ENCODE measurements at places on chromosomes 12 and 14.

- no peak for DNase-seq
Observed at GRCh38 chr14:87960013-87960787, 32.8 kb downstream of the GALC start.

- DNase-seq: no peak
Observed at GRCh38 chr14:90645842-90646443, 170.3 kb downstream of the TTC7B start.

GRCh38 chr12:94418517-94418916 is 41.1 kb downstream of the CEP83 start:
- DNase-seq: no peak

GRCh38 chr14:47526591-47527244 is 148.7 kb downstream of the MDGA2 start:
- DNase-seq: no peak

- peak; percentile 57 for DNase-seq
Observed at GRCh38 chr12:6462234-6462995, 8.1 kb downstream of the VAMP1 start.

DNA sequence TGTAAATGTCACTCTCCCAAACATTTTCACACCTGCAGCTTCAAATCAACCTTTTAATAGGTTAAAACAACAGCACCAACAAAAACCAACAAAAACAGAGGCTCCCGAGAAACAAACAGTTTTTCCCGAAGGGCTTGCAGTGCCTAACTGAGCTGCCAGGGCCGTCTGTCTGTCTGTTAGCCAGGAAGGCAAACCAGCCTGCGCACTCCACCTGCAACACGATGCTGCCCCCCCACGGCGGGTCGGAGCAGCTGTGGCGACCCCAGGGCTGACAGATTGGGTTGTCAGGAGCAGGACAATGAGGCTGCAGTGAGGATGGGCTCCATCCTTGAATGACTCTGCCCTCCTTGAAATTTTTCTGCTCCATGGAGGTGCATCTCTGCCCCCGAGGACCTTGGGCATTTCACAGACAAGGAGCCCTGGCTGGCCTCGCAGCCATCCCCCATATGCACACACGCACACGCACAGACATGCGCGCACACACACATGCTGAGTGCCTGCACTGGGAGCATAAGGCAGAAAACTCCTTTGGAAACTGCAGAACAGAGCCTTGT is 2.6 kb downstream of the RTL1 start:
- peak; percentile 43 for DNase-seq

- peak; percentile 56 for DNase-seq
Observed at GRCh38 chr12:128976120-128976738, 123.0 kb downstream of the GLT1D1 start.

DNA sequence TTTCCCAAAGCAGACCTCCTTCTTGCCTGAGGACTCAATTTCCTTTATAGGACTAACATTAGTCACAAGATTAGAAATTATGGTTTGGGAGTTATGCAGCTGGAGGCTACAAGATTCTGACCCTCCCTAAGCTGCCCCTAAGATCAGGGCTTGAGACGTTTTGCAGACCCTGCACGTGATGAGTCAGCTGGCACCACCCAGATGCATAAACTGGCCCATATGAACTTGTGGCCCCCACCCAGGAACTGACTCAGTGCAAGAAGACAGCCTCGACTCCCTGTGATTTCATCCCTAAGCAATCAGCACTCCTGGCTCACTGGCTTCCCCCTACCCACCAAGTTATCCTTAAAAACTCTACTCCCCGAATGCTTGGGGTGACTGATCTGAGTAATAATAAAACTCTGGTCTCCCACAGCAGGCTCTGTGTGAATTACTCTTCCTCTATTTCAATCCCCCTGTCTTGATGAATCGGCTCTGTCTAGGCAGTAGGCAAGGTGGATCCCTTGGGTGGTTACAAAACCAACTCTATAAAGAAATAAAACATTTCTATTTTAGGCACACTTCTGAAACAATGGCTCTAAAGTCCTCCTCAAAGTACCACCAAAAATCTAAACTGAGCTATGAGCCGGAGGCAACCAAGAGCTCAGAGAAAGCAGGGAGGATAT is 233.4 kb downstream of the TMEM132D start:
- DNase-seq: no peak

DNA sequence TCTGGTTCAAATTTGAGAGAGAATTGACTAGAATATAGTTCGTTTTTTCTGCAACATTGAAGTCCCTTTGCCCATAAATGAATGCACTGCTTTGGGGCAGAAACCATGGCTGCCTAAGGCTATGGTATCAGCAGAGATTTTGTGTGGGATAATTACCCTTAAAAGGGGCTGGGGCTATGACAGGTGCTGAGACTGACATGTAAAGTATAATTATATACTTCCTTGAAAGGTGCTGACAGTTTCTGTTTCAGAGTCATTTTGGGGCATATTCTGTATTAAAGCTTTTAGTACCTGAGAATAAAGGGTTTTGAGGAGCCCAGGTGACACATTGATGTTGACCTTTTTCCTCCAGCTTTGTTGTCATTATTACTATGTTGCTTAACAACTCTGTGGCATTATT is 150.3 kb upstream of the PTPRQ start:
- no peak for DNase-seq

GRCh38 chr12:85849344-85849743 is 13.1 kb upstream of the RASSF9 start:
- no peak for DNase-seq

- no peak for DNase-seq
Observed at GRCh38 chr14:78683981-78684380, 513.8 kb downstream of the NRXN3 start.

DNA sequence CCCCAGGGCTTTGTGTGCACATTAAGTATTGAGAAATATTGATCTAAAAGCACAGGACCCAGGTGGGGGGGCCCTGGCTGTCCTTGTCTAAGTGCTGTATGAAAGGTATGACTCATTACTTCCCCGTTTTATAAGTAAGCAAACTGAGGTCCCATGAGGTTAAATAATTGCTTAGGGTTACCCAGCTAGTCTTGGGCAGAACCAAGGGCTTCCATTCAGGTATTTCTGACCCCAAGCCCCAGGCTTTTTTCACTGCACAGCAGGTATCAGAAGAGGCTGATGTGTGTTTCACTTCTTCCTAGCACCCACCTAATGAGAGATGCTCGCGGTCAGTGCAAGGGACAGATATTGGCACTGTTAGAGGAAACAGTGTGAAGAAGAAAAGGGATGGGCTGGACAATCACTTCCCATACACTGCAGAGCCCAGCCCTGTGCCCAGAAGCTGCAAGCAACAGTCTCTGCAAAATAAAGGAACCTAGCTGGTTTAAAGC is 4.7 kb upstream of the TC2N start:
- DNase-seq: peak; percentile 55

DNA sequence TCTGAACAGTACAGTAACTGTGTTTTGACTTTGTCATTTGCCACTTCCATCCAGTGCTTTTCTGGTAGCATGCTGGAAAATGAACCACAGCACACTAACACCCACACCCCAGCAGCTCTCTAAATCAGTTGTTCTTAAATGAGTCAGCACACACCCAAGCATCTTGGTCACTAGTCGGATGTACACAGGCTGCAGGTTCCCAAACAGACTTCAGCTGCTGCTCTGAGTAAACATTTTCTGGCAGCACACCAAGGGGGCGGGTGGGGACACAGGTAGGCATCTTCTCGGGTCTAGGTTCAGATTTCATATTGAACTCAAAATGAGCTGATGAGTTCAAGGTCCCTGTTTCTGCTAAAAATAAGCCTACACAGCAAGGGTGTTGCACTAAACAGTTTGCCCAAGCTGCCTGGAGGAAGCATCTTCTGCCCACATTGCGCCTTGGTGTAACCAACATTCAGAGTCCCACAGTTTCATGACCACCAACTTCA is 39.8 kb downstream of the IFNG start:
- peak; percentile 84 for DNase-seq

DNA sequence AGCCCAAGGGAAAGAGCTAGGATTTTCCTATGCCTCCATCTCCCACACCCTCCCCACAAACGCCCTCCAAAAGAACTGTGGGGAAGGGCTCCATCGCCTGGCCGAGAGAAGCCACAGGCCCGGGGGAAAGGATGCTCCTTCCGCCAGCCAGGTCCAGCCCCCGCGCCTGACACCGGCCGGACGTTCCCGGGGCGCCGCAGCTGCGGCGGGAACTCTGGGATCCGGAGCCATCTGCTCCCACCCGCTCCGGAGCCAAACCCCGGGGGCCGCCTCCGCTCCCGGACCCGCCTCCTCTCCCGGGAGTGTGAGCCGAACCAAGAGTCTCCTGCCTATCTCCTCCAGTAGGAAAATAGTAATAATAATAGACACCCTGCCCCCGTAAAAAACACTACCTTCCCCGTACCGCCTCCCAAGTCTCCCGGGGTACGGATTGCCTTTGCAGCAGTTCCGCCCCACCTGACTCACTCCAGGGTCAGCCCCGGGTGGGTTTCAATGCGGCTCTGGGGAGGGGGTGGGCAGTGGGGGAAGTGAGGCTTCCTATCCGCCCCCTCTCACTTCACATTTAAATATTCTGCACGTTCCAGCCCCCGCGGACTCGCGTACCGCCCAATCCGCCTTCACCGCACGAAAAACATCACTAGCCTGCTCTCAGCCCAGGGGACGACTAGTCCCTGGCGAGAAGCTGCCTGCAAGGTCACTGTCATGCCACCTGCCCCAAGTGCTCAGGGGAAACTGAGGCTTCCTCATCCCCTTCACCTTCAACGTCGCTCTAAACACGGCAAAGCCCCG is 2.4 kb downstream of the AGAP2 start:
- DNase-seq: no peak

DNA sequence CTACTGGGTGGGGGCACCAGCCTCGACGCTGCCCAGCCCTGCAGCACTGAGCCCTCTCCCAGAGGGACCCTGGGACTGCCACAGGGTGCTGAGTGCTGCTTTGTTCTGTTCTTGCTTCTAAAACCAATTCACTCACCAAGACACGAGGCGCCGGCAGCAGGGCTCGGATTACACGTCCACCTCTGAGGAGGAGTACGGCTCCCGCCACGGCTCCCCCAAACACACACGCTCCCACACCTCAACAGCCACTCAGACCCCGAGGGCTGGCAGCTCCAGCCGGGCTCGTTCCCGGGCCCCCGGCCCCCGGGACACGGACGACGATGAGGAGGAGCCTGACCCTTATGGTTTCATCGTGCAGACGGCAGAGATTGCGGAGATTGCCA is 24.3 kb downstream of the CEP170B start:
- no peak for DNase-seq

DNA sequence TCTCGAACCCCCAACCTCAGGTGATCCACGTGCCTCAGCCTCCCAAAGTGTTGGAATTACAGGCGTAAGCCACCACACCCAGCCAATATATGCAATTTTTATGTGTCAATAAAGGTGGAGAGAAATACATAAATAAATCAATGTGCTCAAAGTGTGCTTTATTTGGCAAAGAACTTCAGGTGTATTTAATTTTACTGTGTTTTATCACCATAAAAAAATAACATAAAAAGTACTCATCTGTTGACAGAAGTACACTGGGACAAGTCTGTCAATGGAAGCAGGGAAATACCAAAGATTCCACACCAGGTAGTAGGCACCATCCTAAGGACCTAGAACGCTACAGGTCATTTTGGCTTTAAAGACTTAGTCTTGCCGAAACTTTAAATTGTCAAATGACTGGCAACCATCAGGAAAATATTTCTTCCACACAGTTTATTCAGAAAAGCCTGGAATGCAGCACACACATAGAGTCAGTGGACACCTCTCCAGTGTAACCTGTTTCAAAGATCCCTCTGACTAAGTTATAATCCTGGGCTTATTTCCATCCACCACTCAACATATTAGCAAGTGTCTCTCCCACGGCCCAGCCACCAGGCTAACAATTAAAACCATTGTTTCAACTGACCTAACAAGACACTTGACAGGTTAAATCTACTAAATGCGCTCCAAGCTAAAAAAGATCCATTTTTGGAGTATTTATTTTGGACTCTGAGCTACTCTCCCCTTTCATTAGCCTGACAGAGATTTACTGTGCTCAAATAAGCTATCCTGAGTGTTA is 4.2 kb downstream of the ERO1A start:
- DNase-seq: no peak

DNA sequence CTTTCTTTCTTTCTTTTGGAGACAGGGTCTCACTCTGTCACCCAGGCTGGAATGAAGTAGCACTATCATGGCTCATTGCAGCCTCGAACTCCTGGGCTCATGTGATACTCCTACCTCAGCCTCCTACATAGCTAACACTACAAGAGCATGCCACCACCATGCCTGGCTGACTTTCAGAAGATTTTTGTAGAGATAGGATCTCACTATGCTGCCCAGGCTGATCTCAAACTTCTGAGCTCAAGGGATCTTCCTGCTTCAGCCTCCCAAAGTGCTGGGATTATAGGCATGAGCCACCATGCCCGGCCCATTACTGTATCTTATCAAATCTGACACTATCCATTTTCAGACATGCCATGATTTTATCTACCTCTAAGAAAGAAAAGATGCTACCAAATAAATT is 31.6 kb downstream of the NDUFA12 start:
- DNase-seq: no peak

DNA sequence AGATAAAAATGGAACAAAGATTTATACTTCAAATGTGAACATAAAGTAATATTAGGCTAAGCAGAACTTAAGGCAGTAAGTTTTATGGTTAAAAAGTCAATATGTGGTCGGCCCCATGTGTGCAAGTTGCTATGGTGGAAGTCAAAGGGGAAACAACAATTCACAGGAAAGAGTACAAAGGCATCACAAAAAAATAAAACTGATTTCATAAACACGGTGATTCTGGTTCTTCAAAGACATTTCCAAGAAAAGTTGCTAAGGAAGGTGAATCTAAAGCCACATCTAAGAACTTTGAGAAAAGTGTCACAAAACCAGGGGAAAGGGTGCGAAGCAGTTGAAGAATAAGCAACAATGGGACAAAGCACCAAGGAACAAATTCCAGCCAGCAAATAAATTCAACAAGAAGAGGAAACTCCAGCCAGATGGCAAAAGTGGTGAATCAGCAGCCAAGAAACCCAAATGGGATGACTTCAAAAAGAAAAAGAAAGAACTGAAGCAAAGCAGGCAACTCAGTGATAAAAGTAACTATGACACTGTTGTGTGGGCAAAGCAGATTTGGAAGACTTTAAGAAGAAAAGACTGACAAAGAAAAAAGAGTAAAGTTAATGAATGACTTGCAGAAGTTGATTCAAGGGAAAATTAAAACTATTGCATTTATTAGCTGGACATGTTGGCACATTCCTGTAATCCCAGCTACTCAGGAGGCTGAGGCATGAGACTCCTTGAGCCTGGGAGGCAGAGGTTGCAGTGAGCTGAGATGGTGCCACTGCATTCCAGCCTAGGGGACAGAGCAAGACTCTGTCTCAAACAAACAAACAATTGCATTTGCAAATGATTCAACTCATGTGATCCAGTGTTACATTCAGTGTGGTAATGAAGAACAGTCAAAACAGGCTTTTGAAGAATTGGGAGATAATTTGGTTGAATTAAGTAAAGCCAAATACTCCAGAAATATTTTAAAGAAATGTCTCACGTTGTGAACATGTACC is 19.5 kb downstream of the PTGDR start:
- no peak for DNase-seq

- peak; percentile 88 for DNase-seq
Observed at GRCh38 chr12:91382081-91382543, 199.5 kb upstream of the DCN start.

- DNase-seq: peak; percentile 45
Observed at GRCh38 chr12:57836442-57837375, 9.8 kb downstream of the CTDSP2 start.

Data from activated CD4-positive, alpha-beta T cell treated with anti-CD3 and anti-CD28 coated beads for 48 hours (primary cell).